ENCODE measurements at places on chromosomes 16 and 17. TPM values are rescaled to one million over a fixed set of nuclear protein-coding genes. Genes with fewer than 3 reads are reported as not detected.

Gene KIF2B
- total RNA-seq, result not detected

Gene BMERB1
- total RNA-seq, result 75.1 TPM

Gene SDK2
- 1.8 TPM for total RNA-seq

Gene GDPD1
- 0.77 TPM for total RNA-seq
